Ovary (tissue), 10 donors: ENCODE measurements at places on chromosomes 5 and 9. TPM values are rescaled to one million over a fixed set of nuclear protein-coding genes. Genes with fewer than 3 reads are reported as not detected.

FGD3 gene
- 6.7 TPM for total RNA-seq

- no peaks in the 10 kb centered on the region for H3K4me1 ChIP-seq
- H3K27me3 ChIP-seq: no peaks in the 10 kb centered on the region
- no peak overlapping the region for H3K27ac ChIP-seq
- H3K36me3 ChIP-seq: no peaks in the 10 kb centered on the region
Measured at GRCh38 chr9:99347568-99347967, 125.5 kb downstream of the SEC61B start.

DHFR gene
- 12.4 TPM for total RNA-seq

DNA sequence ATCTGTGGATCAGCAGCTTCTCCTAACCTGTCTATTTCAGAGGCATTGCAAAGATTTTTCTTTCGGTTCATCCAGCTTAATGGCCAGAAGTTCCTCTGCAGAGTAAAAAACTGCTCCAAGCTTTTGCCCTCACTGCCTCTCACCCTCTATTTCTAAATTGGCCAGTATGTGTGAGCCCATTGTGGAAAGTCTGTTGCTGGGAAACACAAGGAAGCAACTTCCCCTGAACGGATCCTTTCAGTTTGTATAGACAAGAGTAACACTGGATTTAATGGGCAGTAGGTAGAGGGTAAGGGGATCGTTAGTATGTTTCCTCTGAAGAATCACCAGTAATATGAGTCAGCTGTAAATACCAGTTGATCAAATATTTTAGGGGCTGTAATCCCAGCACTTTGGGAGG lies 7.2 kb downstream of the THBS4 start:
- H3K27ac ChIP-seq: no peak overlapping the region
- H3K4me3 ChIP-seq: no peak overlapping the region
- no peaks in the 10 kb centered on the region for H3K27me3 ChIP-seq
- no peaks in the 10 kb centered on the region for H3K36me3 ChIP-seq

DNA sequence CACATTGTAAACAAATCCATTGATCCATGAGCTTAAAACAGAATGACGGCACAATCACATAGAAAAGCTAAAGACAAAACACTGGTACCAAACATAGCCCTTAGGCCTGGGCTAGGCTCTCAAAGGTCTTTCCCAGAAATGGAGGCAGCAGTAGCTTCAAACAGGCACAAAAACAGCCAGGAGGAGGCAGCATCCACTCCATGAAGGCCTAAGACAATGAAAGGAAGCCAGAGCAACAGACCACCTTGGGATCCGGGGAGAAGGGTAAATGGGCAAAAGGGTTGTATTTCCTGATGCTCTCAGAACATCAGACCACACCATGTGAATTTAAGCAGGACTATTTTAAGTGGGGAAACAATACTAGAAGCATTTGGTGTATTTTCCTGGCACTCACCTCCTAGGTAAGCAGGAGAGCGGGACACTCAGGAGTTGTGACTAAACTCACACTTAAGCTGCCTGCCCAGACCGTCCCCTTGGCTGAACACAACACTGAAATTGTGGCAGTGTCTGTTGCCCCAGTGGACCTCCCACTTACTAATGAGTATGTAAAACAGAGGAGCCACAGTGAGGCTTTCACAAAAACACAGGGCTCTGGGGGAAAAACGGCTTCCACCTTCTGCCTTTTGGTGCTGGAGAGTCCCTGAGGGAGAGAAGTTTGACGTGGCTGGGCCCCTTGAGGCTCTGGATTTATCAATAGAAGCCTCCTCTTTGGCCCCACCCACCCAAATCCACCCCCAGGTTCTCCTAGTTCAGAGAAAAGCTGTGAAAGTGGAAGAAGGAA lies 11.9 kb downstream of the GNPDA1 start:
- H3K4me3 ChIP-seq: no peak overlapping the region
- no peaks in the 10 kb centered on the region for H3K4me1 ChIP-seq
- H3K36me3 ChIP-seq: no peaks in the 10 kb centered on the region
- no peak overlapping the region for H3K27ac ChIP-seq

DNA sequence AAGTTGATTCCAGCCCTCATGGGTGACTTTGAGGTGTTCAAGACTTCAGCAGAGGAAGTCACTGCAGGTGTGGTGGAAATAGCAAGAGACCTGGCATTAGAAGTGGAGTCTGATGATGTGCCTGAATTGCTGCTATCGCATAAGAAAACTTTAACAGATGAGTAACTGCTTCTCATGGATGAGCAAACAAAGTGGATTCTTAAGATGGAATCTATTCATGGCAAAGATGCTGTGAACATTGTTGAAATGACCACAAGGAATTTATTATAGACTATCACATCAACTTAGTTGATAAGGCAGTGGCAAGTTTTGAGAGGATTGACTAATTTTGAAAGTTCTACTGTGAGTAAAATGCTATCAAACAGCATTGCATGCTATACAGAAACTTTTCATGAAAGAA lies 17.1 kb upstream of the POU4F3 start:
- H3K4me1 ChIP-seq: no peaks in the 10 kb centered on the region
- H3K27me3 ChIP-seq: no peaks in the 10 kb centered on the region
- no peaks in the 10 kb centered on the region for H3K36me3 ChIP-seq
- no peak overlapping the region for H3K4me3 ChIP-seq
- DNase-seq: no peak

FREM1 gene
- 2.8 TPM for total RNA-seq

DNA sequence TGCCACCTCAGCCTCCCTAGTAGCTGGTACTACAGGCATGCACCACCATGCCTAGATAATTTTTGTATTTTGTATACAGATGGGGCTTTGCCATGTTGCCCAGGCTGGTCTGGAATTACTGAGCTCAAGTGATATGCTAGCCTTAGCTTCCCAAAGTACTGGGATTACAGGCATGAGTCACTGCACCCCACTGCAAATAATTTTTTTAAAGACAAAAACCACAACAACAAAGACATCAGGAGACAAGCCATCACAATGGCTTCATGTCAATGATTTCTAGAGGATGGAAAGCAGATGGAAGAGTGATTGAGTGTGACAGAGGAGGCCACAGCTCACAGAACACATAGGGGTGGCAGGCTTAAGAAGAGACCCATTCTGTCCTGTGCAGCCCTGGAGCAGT lies 97.9 kb upstream of the PCSK1 start:
- no peaks in the 10 kb centered on the region for H3K4me1 ChIP-seq
- DNase-seq: no peak
- H3K4me3 ChIP-seq: no peak overlapping the region
- H3K27me3 ChIP-seq: no peaks in the 10 kb centered on the region
- H3K36me3 ChIP-seq: no peaks in the 10 kb centered on the region
- no peak overlapping the region for H3K27ac ChIP-seq
